ENCODE measurements at places on chromosomes 12 and 14. TPM values are rescaled to one million over a fixed set of nuclear protein-coding genes. Genes with fewer than 3 reads are reported as not detected.

KRT83 gene
- 0.59 TPM for total RNA-seq

DNA sequence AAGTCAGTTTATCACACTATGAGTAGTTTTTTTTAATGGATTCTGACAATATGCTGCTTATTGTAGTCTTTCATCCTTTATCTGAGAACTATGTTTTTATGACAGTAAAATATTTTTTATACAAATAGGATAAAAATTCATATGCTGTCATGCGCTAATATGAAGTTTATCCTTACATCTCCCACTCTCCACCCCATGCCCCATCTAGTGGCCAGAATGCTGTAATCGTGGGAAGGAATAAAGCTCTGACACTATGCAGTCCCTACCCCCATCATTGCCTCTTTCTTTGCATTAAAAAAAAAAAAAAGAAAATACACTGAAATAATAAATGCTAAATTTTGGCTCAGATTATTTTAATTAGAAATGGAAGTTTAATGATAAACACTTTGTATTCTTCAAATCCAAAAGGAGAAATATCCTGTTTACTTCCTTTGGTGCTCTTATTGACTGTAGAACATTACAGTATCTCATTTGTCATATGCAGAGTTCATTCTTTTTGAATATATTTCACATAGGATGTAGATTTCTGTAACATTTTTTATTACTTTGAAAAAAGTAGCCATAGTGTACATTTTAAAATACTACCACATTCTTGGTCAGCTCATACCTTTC is 145.9 kb upstream of the SLCO1C1 start:
- no peak for DNase-seq

GRCh38 chr12:49599961-49600360 is 5.5 kb downstream of the FAM186B start:
- DNase-seq: no peak

GRCh38 chr12:131693149-131693548 is 17.7 kb upstream of the SFSWAP start:
- no peak for DNase-seq

WASHC3 gene
- 99.9 TPM for total RNA-seq

DNA sequence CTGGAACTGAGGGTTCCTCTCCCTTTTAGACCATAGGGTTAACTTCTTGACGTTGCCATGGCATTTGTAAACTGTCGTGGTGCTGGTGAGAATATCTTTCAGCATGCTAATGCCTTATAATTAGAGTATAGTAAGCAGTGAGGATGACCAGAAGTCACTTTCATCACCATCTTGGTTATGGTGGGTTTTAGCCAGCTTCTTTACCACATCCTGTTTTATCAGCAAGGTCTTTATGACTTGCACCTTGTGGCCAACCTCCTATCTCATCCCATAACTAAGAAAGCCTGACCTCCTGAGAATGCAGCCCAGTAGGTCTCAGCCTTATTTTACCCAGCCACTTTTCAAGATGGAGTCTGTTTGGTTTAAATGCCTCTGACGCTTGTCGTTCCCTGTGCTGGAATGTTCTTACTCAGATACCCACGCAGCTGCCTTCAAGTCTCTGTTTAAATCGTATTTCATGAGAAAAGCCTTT is 44.2 kb downstream of the BBS10 start:
- no peak for DNase-seq

- no peak for DNase-seq
Measured at GRCh38 chr12:13008741-13009380, 8.8 kb upstream of the HEBP1 start.

Data from breast epithelium (tissue), 4 donors.